ENCODE measurements at places on chromosomes 4 and X.
A peak's percentile ranks its signal among the peaks of the same experiment; 100 is the strongest.

DNA sequence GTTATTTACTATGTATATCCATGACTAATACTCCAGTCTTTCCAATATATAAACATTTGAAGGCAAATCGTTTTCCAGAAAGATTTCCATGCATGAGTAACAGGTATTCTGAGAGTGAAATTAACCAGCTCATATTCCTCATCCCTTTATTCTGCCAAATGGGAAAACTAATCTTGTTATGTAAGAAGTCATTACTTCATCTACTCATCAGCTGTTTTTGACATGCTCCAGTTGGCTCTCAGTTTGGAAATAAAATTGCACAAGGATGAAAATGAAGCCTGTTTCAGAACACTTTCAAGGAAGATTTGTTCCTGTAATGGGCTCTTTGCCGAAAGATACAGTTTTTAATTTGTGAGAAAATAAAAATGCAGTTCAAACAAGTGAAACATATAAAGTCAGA, 121.9 kb downstream of the KCTD8 start:
- DNase-seq = no peak

GRCh38 chr4:2419814-2420213, 1.1 kb downstream of the CFAP99 start:
- no peak for DNase-seq

DNA sequence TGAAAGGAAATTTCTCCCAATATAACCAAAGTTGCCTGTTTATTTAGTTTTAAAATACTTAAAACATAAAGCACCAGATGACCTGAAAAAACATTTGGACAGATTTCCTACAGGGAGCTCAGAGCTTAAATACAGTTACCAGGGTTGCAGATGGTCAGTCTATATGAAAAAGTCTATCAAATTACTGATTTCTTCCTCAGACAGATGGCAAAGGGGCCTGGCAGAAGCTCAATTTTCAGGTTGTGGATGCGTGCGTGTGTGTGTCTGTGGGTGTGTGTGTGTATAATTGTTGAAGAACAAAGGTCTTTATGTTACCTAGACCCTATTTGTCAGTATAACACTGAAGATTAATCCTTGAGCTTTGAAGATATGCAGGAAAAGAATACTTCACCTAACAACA, 169.4 kb downstream of the MAD2L1 start:
- no peak for DNase-seq

DNA sequence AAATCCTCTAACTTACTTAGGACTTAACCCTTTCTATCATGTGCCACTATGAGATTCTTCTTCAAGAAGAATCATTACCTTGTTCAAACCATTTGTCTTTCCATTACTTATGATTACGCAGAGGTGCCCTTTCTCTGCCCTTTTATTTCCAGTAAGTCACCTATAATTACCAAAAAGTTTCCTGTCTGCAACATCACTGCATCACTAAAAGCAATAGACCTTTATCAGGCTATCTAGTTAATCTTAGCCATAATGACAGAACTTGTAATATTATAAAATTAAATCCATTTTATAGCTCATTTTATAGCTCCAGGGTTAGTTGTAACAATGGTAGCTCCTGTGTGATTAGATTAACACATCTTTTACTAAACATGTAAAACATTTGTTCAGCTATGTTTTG, 673.6 kb upstream of the PITX2 start:
- DNase-seq = peak; percentile 10

DNA sequence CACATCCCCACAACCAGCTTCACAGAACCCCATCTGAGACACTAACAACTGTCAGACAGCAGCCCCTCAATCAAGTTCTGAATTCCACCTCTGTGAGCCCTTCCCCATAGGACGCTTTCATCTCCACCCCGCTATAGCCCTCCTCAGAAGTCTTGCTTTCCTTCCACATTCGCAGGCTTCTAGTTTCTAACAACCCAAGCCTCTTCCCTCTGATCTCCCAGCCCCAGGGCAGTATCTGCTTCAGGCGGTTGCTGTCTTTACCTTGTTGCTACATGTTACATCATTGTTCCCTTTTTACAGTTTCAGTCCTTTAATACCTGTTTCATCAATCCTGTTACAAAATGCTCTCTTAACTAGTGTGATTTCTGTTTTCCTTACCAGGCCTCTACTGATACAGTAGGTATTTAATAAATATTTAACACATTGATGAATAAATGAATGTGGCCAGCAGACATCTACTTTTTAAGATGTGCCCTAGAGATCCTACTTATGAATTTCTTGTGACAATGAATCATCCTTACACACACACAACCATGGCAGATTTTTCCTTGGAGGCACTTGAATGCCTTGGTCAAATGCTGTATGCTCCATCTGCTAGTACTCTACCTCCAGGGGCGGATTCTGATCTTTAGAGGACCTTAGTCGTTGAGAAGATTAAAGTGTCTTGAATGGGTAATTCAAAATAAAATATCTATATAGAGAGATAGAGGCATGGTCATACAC, 164.7 kb upstream of the SLIT2 start:
- DNase-seq = no peak

DNA sequence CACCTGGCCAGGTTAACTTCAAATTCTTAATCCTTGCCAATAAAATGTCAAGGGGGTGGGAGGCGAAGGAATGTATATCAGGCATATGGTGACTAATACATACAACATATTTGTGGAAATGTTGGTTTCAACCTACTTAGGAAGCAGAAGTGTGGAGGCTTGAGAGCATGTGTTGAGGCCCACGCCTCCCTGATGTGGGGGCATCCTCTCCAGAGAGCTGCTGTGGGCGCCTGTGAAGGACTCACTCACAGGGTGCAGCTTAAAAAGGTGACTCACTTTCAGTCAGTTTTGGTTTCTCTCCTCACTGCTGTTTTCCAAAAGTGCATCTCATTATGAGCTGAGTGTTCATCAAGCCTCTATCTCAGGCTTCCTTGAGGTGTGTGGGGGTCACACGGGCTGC, 27.5 kb downstream of the LNX1 start:
- no peak for DNase-seq

DNA sequence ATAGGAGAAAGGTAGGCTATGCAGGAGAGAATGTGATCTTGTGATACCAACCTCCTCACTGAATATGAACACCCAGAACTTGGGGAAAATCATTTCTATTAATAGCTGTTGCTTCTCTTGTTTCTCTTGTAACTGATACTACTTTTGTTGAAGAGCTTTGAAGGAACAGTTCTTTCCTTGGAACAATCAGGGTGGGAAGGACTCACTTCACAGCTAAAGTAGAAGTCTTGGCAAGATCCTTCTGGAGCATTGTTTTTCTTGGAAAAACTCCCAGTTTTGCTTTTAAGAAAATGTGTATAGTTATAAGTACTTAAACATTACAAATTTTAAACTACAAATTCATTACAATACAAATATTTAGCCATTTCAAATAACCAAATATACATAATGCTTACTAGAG, 19.1 kb upstream of the XK start:
- DNase-seq = no peak

DNA sequence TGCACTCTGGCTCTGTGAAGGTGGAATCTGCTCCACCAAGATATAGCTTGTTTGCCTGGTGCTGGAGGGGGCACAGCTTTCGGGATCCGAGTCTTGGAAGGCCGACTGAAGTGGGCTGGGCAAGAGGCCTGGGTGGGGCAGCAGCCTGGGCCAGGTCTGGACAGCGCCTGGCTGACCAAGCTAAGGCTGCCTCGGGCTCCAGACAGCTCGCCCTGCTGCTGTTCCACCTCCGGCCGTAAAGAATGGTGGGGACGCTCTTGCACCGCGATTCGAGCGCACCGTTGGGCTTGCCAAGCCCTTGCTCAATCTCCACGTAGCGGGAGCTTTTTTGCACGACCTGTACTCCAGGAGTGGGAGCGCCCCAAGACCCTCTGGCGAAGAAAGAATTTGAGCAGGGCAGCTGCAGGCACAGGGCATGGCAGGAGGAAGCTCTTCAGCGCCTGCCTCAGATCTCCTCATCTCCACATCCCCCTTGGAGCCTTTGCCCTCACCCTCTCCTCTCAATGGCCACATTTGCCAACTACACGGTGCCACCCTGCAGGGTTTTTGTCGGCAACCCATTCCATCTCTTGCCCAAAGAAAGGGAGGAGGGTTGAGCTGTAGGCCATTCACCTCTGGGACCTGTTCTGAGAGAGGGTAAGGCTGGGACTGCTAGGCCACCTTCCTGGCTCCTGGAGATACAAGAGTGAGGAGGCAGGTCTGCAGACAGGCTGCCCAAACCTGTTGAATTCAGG, 18.9 kb downstream of the CNGA2 start:
- peak; percentile 25 for DNase-seq

DNA sequence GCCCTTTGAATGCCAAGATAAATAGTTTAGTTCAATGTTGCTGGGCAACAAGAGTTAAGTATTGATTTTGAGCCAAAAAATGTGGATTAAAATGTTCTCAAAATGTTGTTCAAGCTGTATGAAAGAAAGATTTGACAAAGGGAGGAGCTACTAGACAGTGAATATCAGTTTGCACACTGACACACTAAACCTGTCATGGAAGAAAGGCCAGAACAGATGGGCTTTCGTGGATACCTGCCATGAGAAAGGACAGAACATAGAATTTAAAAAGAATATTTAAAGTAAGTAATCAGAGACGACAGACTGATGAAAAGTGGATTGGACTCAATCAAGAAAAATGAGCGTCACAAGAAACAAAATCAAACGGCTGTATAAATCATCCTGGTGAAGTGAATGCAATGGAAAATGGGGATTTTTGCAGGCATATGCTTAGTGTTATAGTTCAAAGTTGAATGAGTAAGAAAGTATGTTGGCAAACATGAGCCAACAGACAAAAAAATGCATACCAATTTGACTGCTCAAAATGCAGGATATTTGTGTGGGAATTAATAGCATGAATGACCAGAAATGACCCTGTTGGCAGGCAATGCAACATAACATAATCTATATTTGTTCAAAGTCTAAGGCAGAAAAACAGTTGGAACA, 7.4 kb downstream of the PCDH18 start:
- DNase-seq = no peak
